ENCODE measurements at places on chromosomes 16 and 17.
A peak's percentile ranks its signal among the peaks of the same experiment; 100 is the strongest.

DNA sequence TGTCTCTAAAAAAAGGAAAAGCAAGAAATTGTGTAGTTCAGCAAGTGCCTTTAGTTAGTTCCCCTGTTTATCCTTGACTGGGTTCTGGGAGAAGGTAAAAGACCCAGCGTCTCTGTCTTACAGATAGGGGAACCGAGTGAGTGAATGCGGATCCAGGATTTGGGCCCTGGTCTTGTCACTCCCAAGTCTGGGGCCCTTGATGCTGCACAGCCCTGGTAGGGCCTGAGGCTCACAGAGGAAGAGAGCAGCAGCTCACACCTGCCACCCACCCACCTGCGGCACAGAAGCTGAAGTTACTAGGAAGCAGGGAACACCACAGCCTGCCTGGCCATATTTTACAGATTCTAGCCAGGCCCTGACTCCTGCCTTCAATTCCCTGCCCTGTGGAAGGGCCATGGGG lies 22.2 kb downstream of the LASP1 start:
- DNase-seq: peak; percentile 13

DNA sequence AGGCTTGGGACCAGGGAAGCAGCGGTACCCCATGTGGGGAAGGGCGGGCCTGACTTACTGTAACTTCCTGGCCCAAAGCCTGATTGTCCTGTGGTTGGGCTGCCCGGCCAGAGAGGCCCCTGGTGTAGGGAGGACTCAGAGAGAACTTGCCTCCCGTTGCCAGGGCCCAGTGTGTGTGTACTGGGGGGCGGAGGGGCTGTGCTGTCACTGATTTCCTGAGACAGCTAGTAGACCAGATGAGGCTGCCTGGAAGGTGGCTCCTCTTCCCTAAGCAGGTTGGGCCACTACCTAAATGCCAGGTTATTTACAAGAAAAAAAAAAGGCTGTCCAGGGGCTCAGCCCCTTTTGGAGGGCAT lies 16.7 kb downstream of the SOCS3 start:
- no peak for DNase-seq

- no peak for DNase-seq
These were observed 157.7 kb upstream of the RPL38 start for GRCh38 chr17:74045608-74046280.

DNA sequence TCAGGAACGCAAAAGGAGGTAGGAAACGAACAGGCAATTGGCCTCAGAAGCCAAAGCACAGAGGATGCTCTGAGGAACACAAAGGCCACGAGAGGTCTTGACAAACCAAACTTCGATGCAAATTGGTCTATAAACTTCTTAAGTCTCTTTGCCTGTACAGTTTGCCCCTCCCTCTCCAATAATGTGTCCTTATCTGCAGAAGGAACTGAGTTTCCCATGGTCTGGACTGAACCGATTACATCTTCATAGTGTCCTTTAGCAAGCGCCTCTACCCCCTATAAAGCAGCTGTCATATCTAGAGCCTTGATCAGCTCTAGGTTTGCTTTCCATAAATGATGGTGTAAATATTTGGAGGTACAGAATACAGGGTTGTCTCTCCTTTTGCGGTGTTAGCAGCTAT lies 3.1 kb upstream of the CDRT4 start:
- DNase-seq: no peak

- DNase-seq: no peak
These were observed 121.7 kb upstream of the NLRP1 start for GRCh38 chr17:5705876-5706576.
